Esophagus (tissue), 2 donors: ENCODE measurements at places on chromosomes 5 and 9. TPM values are rescaled to one million over a fixed set of nuclear protein-coding genes. Genes with fewer than 3 reads are reported as not detected.

The GRM6 gene
- polyA plus RNA-seq = not detected

The AJM1 gene
- 1.9 TPM for polyA plus RNA-seq

The PIP5K1B gene
- polyA plus RNA-seq = 0.14 TPM

The AGTPBP1 gene
- polyA plus RNA-seq = 4.0 TPM

The TAS2R1 gene
- not detected for polyA plus RNA-seq

The BRINP1 gene
- 0.18 TPM for polyA plus RNA-seq

The PPP1R26 gene
- 6.4 TPM for polyA plus RNA-seq

The SGCD gene
- 0.35 TPM for polyA plus RNA-seq

The IFNB1 gene
- not detected for polyA plus RNA-seq

The TYRP1 gene
- 0.02 TPM for polyA plus RNA-seq
